ENCODE measurements at places on chromosomes 4 and X.

GRCh38 chrX:107561468-107562215 lies 66.7 kb upstream of the PRPS1 start:
- no peak for DNase-seq

DNA sequence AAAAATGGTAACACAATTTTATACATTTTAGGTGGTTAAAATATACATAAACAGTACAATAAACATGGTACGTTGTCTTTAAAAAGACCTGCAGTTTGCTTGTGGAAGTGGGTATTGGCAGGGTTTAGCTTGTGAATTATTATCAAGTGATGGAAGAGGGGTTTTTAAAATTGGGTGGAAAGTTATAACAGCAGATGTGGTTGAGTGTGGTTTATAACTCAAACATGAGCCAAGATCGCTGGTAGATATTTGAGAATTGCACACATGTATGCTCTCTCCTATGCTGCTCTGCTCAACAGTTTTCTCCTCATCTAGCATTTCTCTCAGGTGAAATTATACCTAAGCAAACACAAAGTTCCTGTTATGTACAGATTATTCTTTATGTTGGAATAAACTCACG lies 14.0 kb downstream of the EPGN start:
- no peak for DNase-seq

- no peak for DNase-seq
Measured at GRCh38 chrX:154733066-154733425, 17.8 kb downstream of the GAB3 start.

DNA sequence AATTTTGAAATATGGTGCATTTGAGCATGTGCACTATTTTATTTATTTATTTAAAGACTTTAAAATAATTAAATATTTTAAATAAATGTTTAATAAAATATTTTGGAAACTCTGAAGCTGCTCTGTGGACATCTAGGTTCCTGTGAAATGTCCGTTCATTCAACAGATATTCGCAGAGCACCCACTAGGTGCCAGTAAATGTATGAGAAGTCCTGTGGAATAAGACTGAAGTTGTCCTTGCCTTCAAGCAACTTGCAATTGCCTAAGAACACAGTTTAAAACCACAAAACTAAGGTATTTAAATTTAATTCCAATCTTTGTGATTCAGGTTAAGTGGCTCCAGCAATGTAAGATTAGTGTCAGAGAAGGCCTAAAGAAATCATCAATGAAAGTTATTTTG lies 306.7 kb downstream of the GBA3 start:
- no peak for DNase-seq

DNA sequence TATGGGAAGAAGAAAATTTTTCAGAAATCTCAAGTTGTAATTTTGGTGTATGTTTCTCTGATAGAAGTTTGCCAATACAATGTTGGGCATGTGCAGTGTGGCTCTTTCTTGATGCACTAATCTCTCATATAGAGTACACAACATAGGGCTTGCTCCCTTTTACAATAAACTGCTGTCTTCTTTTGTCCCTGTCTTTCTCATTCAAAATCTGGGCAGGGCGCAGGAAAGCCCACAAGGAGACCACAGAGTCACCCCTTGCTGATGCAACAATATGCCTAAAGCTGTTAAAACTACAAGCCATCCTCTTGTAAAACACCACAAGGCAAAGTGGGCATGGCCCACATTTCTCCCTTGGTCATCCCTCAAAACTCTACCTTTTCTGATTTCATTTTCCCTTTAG lies 63.4 kb upstream of the TBC1D9 start:
- no peak for DNase-seq

DNA sequence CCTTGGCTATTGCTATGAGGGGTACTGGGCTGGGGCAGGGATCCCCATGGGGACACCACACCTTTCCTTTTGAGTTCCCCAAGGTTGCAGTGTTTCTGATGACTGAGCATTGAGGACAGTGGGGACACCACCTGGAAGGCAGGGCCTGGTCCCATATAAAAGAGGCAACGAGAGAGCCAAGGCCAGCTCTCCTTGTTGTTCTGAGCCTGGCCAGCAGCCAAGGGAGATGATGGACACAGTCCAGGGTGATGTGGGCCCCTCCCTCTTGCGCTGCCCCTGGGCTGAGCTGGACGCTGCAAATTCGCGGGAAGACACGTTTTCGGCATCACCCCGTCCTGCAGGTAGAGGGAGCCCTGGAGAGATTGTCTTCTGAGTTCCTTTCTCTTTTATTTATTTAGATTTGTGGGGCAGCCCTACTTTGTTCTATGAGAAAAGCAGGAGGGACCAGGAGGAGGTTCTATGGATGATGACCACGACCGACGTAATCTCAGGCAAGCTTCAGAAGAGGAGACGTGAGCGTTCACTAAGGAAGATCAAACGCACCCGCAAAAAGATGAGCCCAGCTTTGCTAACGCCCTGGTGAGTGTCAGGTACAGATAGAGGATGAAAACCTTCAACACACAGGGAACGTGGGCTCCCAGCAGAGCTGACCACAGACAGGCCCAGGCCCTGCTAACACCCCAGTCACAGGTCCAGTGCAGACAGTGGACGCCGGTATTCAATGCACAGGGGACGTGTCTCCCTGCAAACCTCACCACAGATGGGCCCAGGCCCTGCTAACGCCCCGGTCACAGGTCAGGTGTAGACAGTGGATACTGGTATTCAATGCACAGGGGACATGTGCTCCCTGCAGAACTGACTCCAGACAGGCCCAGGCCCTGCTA lies 97.4 kb downstream of the SHOX start:
- no peak for DNase-seq

GRCh38 chr4:81604683-81605218 lies 133.0 kb upstream of the RASGEF1B start:
- no peak for DNase-seq

- no peak for DNase-seq
Measured at GRCh38 chr4:7747062-7747385, 192.6 kb downstream of the AFAP1 start.

DNA sequence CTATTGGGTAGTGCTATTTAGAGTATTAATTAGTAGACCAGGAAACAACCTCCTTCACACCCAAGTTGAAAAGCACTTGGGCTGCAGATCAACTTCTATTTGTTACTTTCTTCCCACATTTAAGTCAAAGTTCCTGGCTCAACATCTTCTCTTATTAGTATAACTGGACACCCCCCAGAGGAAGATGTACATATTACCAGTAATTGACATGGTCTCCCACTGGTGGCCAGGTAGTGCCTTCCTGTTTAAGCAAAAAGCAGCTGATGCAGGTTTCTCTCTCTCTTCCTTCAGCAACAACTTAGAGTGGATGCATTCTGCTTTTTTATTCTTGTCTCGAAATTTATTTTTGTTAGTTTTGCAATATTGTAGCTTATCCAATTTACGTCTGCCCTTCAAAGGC lies 438.1 kb downstream of the GBA3 start:
- no peak for DNase-seq

DNA sequence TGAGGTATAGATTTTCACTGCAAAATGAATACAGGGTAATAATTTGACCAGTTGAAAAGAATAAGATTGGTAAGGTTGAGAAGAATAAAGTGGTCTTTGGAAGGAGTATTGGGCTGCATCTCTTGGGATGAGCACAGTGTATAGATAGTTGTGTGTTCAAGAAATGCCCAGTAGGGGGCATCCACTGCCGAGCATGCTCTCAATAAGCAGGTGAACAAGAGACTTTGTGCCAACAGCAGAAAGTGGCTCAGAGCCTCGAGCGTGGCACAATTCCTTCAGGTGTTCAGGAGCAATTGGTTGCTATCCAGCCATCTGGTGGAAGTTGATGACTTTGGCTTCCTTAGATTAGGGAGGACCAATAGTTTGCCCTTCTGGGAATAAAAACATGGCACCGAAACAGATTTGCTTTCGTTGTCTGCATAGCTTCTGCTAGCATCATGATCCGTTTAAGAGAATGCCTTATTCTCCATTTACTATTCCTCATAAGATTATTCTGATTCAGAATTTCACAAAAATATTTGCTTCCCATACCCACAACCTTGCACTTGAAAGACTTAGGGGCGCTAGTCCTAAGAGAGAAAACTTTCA lies 258.1 kb upstream of the NEIL3 start:
- DNase-seq: peak; percentile 2

DNA sequence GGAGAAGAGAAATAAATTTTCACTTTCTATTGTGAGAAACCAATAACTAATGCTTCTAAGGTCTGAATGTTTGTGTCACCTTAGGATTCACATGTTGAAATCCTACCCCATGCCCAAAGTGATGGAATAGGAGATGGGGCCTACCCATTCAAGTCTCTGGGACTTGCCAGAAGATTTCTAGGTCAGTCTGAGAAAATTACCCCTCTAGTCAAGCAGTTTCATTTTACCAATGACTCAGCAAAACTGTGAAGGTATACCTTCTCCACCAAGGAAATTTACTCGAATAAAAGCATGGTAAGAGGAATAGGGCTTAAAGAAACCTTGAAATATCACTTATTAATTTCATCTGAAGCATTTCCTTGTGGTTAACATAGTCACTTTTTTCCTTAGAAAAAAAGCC lies 23.5 kb upstream of the PAPSS1 start:
- no peak for DNase-seq

DNA sequence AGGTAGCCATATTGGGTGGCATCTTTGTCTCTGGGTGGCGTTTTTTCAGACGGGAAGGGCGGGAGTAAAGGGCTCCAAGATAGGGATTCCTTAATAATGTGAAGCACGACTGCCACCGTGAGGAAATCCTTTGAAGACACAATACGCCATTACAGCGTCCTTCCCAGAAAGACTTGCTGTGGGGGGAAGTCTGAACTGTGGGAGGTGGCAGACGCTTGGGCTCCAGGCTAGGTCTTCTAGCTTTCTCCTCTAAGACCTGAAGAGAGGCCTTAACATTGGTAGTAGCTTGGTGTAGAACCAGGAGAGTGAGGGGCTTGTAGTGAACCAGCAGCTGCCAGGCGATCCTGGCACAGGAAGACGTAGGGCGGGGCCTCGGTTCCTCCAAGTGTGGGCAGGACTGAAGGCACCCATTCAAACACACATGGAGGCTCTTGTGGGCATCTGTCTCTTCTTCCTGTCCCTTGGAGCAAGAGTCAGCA lies 197.3 kb downstream of the OR13H1 start:
- DNase-seq: no peak

DNA sequence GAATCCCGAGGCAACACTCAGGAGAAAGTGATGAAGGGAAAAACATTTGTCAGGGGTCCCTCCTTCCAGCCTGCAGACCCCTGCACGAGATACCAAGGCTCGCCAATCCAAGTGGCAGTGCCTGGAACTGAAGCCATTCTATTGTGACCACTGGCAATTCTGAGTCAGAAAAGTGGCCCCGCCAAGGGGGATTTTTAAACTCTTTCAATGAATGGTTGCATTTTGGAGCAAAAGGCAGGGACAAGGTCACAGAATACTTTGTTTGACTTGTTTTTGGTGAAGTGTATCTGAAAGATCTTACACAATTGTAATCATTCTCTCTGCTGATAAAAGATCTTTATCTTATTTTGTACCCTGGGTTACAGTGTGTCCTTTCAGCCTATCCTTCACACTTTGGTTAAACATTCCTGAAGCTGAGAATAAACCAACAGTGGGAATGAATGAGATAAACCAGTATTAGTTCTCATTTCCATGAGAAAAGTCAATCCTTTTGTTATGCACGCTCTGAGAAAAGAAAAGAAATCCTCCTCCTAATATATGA lies 115.9 kb upstream of the PDLIM3 start:
- DNase-seq: no peak

- DNase-seq: no peak
Measured at GRCh38 chr4:148078061-148078460, 346.2 kb downstream of the ARHGAP10 start.

DNA sequence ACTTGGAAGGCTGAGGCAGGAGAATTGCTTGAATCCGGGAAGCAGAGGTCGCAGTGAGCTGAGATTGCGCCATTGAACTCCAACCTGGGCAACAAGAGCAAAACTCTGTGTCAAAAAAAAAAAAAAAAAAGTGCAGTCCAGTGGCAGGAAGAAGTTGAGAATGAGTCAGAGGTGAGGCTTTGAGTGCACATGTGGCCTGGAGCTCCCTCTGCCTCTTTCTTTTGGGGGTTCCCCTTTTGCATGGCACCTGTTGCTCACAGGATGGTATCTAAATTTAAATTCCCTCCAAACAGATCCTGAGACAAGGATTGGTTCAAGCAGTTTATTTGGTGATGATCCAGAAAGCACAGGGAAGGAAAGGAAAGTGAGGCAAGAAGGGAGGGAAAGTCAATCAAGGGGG lies 151.4 kb upstream of the STX18 start:
- no peak for DNase-seq

DNA sequence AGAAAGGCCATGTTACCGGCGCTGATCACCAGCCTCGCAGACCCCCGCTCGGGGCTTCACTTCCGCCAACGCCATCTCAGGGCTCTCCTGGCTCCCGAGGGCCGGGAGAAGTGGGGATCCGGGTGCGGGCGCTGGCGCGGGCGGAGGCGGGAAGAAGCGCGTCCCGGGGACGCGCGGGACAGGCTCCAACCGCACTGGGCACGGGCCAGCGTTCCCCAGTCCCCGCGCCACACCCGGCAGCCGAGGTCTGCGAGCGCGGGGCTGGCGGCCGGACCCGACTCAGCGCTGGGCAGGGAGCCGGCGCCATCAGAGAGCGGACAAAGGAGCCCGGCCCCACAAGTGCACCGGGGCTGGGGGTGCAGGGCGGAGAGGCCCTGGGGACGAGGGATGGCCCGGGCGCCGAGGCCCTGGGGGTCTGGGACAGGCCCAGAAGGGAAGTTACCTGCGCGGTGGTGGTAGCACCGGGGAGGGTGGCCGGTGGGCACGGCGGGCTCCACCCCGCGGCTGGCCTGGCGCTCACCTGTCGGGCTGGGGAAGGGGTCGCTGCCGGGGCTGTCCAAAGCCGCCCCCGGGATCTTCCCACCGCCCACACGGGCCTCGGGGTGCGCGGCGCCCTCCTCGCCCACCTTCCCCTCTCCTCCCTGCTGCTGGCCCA lies 449 bp downstream of the CTPS2 start:
- no peak for DNase-seq

DNA sequence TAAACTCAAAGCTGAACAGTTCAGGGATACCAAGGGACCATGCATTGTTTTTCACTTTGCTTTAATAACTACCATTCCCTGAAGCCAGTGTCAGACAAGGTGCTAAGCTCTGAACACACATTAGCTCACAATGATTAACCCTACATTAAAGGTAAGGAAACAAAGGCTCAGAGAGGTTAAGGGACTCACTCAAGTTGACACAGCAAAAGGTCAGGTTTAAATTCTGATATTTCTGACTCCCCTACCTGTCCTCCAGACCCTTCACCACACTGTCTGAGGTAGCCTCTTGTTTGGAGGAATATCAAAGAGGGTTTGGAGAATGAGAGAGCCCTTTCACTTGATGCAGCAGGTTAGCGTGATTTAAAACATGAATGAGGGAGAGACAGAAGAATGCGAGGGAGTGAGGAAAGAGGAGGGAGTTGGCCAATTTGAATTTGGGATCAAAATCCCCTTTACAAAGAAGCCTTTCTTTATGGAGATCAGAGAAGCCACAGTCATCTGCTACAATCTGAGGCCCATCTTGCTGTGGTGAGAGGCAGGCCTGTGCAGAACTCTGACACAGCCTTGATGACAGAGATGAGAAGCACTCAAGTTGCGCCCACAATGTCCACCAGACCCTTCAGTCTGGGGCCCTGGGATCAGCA lies 103.5 kb downstream of the FHDC1 start:
- DNase-seq: no peak

- no peak for DNase-seq
Measured at GRCh38 chr4:141311246-141312204, 90.8 kb downstream of the ZNF330 start.
